ENCODE measurements at places on chromosomes 7 and 10. TPM values are rescaled to one million over a fixed set of nuclear protein-coding genes. Genes with fewer than 3 reads are reported as not detected.

Gene ANXA8
- 0.19 TPM for total RNA-seq

Gene IL6
- 0.99 TPM for total RNA-seq

Gene CPN1
- total RNA-seq = not detected

Gene EGR2
- total RNA-seq = 2.2 TPM

Gene HACD1
- total RNA-seq = 0.88 TPM

Gene C10orf95
- 0.54 TPM for total RNA-seq

Gene SFR1
- total RNA-seq = 15.7 TPM

Gene KIN
- 16.6 TPM for total RNA-seq

Gene SFMBT2
- total RNA-seq = 50.6 TPM

Gene SH3PXD2A
- 14.8 TPM for total RNA-seq

Gene DLX6
- not detected for total RNA-seq

Gene TRIM4
- 41.2 TPM for total RNA-seq

Gene NKX2-3
- not detected for total RNA-seq

Gene KIF11
- total RNA-seq = 53.7 TPM

Gene NEURL1
- total RNA-seq = 1.6 TPM

Gene PTPN20
- 1.6 TPM for total RNA-seq

Gene CXCL12
- total RNA-seq = not detected

Gene OPN4
- total RNA-seq = not detected

Gene UNCX
- not detected for total RNA-seq

Gene NRG3
- not detected for total RNA-seq

Gene IGFBP1
- not detected for total RNA-seq

Gene LRRD1
- total RNA-seq = not detected

Gene RBM20
- total RNA-seq = 0.06 TPM

Gene WIPF3
- not detected for total RNA-seq

Gene HOXA10
- not detected for total RNA-seq

Gene KLF14
- not detected for total RNA-seq

Gene GPR37
- total RNA-seq = not detected

Gene TMEM270
- total RNA-seq = not detected

Gene LIPM
- total RNA-seq = not detected

Gene PRKG1
- total RNA-seq = not detected

Gene ZNF239
- 2.1 TPM for total RNA-seq

Gene PNLIP
- not detected for total RNA-seq

Gene HOGA1
- total RNA-seq = not detected

Gene FIGNL1
- 30.9 TPM for total RNA-seq

Gene TRIM73
- total RNA-seq = 18.7 TPM

Gene PDE1C
- total RNA-seq = not detected

Gene PPP1R17
- not detected for total RNA-seq

Gene MYL10
- not detected for total RNA-seq

Gene AGAP5
- 10.2 TPM for total RNA-seq

Gene ADAM12
- total RNA-seq = 0.39 TPM

Gene SLC26A5
- total RNA-seq = 0.25 TPM

Gene STRIP2
- total RNA-seq = 3.3 TPM

Gene CPEB3
- 3.5 TPM for total RNA-seq

Gene FLNC
- not detected for total RNA-seq

Gene ADAM22
- 4.6 TPM for total RNA-seq

Gene MTERF1
- 24.4 TPM for total RNA-seq

Gene ZMIZ1
- 29.3 TPM for total RNA-seq

Gene PLCE1
- not detected for total RNA-seq

Gene MPLKIP
- total RNA-seq = 41.5 TPM

Gene SPDYE6
- not detected for total RNA-seq

Gene PLAU
- total RNA-seq = 0.61 TPM

Gene CUZD1
- 3.0 TPM for total RNA-seq

Gene ZNF488
- not detected for total RNA-seq

Gene PTPRN2
- total RNA-seq = 4.9 TPM

Gene CCDC3
- total RNA-seq = not detected

Gene CRYGN
- total RNA-seq = 0.25 TPM
